ENCODE measurements at places on chromosomes 3 and 15. TPM values are rescaled to one million over a fixed set of nuclear protein-coding genes. Genes with fewer than 3 reads are reported as not detected.

Gene CYP11A1
- not detected for total RNA-seq

- no peak for DNase-seq
Measured at GRCh38 chr15:97645758-97646157, 314.7 kb upstream of the ARRDC4 start.

- DNase-seq = no peak
Measured at GRCh38 chr3:9945358-9945757, 6.8 kb downstream of the PRRT3 start.

Gene CACNA2D3
- total RNA-seq = not detected

Gene TF
- 0.44 TPM for total RNA-seq

- DNase-seq = no peak
Measured at GRCh38 chr3:17179381-17180205, 294.8 kb downstream of the PLCL2 start.

- no peak for DNase-seq
Measured at GRCh38 chr3:158847452-158847821, 45.6 kb downstream of the MFSD1 start.

DNA sequence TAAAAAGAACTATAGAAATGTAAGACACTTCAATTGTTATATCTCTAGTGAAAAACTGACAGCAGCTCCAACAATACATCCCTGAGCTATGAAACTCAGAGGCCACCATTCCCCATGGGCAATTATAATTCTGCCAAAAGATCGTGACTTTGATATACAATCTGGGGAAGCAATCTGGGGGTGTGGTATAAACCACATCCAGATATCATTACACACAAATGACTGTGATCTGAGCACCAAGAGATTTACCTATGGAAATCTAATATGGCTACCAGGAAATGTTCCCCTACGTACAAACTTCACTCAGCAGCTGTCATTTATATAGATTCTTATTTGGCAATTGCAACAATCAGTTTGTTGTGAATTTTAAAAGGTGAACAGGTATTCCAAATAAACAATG lies 110.3 kb downstream of the FRMD5 start:
- DNase-seq = no peak

GRCh38 chr15:101172501-101173071 lies 79.3 kb downstream of the CHSY1 start:
- DNase-seq = no peak

DNA sequence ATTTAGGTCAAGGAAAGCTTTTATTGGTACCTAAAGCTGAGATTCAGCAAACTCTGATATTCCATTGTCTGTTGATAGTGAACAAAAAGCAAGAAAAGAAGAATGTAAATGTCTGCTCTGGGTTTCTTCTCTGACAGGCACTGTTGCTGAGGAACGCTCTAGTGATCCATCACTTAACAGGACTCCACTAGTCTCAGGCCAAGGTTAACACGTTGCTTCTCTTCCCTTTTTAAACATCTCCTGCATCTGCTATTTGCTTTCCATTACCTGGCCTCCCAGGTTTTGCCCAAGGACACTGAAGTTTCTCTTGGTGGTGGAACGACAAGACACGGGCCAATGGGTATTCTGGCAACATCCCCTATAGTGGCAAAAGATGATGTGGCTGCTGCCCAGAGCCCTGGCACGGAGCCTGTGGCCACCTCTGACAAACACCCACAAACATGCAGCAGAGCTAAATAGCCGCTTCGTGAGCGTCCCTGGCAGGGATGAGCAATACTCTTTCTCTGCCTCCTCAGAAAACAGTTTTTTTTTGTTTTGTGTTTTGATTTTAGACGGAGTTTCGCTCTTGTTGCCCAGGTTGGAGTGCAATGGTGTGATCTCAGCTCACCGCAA lies 97.8 kb upstream of the AKAP13 start:
- DNase-seq = no peak

- DNase-seq = no peak
Measured at GRCh38 chr3:191282251-191283185, 46.7 kb upstream of the CCDC50 start.

- DNase-seq = no peak
Measured at GRCh38 chr3:48500656-48501055, 3.3 kb downstream of the SHISA5 start.

Gene CORO2B
- total RNA-seq = 0.19 TPM

Gene REC114
- total RNA-seq = not detected

Gene HEG1
- total RNA-seq = 7.9 TPM

Gene ATOSA
- 18.2 TPM for total RNA-seq

- no peak for DNase-seq
Measured at GRCh38 chr15:60535265-60535664, 56.3 kb upstream of the ICE2 start.

DNA sequence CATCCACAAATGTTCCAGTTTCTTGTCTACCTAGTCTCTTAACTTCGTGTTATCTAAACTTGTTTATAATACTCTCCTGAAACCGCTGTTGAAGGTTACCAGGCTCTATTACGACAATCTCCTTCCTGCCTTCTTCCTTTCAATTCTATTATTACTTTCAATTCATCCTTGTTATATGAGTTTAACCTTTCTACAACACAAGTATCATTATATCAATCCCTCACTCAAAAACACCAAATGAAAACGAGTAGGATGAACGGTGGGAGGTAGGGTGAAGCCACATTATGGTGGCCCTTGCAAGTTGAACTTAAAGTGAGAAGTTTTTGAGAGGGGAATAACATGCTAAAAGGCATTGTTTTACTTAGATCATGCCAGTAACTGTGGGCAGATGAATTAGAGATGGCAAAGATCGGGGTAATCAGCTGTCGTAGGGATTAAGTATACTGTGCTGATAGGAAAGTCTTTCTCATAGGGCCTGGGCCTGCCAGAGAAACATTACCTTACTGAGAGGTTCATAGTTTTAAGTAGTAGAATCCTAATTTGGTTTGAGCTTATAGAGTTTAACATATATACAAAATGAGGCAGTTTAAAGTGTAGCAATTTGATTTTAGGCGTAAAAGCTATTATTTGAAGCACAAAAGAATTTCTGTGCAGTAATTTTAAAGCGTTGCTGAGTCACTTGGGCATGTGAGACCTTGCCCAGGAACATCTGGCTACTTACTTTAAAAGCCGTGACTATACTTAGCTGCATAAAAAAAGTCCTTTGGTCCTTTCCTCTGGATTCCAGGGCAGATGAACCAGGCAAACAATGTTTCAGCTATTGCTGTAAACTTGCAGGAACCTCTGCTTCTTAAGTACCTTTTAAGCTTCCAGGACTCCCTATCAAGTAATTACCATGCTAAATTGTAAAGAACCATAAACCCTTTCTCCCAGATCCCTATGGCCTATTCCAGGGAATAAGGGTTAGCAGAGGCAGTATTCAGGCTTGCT lies 3.3 kb upstream of the CEP97 start:
- peak; percentile 35 for DNase-seq

DNA sequence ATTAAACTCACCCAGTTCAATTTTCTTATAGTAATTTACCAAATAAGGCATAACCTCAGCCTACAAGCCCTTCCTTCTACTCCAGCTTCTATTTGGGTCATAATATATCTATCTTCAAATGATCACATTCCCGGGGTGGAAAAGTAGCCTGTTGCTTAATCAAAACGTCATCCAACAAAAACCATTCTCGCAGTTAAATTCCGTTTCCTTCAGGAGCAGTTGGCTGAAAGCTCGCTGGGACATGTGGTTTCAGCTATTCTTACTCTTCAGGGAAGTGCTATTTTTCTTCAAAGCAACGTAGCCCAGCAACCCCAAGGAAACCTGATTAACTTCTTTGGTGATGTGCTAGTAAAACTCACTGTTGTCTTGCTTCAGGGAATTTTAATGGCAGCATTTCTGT lies 59.6 kb downstream of the MAGI1 start:
- no peak for DNase-seq

- DNase-seq = no peak
Measured at GRCh38 chr3:71201939-71202338, 381.6 kb downstream of the FOXP1 start.

DNA sequence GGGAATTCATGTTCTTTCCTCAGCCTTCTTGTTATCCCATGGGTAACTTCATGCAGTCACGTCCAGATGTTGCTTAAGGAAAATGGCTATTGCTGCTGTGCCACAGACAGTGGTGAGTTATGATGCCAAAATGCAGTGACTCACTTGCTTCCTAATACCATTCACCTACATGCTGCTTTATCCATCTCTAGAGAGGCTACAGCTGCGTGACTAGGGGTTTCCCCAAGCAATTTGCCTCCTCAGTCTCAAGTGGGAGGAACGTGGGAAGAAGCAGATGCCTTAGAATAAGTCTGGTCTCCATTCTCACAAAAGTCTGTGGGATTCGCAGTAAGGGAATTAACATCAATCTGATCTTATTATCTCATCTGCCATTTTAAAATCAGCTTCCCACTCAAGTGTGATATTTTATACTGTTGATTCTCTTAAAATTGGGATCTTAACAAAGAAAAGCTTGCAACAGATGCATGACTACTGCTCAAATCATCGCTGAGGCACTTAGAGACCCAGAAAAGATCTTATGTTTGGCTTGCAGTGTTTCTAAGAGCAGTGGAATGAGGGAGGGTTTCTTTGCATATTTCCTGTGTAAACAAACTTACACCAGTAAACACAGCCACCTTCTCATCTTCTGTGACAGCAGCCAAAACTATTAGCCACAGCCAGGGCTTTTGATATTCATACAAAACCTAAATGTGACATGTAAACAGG lies 62.0 kb upstream of the ACP3 start:
- DNase-seq = no peak

DNA sequence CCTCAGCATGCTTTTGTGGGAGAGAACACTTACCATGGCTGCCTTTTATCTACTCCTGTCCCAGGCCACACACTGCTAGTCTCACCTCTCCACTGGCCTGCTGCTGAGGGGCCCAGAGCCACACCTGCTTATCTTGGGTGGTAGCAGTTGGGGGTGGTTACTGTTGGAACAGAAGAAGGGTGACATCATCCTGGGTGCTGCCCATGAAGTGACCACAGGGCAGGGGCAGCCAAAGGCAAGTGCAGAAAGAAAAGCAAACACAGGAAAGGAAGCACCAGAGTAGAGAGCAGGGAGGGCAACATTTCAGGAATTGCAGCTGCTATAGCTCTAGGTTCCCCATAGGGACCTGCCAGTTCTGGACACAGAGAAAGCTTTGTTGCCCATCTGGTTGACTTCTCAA lies 345.2 kb downstream of the VPS13C start:
- no peak for DNase-seq

DNA sequence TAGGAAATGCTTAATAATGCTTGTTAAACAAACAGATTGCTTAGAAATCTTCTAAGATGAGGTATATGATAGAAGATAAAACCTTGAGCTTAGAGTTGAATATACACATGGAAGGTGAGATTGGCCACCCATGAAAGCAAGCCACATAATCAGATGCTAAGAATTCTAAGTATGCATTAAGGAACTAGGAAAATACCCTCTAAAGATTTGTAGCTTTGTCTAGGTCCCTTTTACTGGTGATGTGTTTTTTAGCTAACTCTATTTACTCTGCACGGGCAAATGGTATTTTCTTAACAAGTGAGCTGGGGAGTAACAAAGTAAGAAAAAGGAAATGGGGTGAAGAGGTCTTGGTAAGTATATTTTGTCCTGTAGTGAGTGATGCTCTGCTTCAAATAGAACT lies 310.3 kb downstream of the OXSM start:
- DNase-seq = no peak

Gene FGF12
- not detected for total RNA-seq

DNA sequence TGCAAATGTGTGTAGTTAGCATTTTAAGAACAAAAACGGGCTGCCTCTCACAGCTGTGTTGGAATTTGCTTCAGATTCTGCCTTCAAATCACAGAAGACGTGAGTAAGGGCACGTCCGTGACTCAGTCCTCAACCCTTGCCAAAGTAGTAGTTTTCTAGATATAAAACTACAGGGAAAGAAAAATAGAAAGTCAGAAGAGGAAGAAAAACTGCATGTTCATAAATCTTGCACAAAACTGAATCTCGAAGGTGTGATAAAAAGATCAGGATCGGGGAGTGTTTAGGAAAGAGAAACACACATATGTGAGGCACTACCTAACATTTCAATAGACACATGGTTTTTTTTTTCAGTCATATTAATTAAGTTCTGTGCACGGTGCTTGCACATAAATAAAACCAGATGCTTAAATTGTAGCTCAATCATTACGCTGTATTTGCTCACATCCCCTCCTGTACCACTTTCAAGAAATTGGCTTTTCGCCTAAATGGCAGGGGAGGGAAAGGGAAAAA lies 71.7 kb downstream of the P3H2 start:
- no peak for DNase-seq

DNA sequence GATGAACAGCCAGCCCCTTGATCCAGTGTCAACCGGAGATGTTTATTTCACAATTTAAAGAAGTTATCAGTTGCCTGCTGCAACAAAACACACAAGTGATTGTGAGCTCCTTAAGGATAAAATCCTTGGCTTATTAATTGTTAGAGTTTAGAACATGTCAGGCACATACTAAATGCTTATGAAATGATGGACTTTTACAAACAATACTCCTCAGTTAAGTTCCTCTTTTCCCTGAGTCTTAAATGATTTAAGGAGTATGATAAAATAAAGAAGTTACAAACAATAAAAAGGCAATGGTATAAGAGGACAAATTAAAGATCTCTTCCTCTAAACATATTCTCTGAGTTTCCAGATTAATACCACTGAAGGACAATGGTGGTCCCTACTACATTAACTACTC lies 5.7 kb downstream of the GHSR start:
- DNase-seq = no peak

DNA sequence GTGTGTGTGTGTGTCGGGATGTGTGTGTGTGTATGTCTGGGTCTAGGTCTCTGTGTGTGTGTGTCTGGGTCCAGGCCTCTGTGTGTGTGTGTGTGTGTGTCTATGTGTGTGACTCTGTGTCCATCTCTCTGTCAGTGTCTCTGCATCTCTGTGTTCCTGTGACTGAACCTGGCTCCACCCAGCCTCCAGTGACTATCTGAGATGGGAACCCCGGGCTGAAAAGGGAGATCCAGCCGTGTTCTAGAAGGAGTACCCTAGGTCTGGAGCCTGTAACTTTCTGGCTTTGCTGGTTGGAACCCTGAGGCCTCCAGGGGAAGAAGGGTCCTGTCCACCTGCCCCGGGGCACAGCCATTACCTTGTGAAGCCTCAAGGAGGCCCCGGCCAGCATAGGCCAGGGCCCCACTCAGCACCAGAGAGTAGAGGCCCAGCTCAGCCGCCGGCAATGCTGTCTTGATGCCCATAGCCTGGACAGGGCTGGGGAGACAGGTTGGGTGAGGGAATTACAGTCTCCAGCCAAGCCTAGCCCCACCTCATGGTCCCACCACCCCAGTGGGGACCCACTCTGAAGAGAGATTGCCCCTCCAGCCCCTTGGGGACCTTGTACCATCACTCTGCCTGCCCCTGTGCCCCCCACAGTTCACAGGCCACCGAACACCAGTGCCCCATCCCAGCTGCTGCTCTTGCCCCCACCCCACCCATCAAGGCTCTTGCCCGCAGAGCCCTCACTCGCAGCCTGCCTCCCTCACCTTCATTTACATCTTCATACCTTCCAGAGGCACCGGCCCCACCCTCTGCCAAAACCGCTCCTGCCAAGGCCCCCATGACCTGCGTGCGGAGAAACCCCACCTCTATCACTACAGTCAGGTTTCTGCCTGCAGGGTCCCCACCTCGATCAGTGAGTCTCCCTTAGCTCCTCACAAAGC lies 2.0 kb downstream of the HHATL start:
- no peak for DNase-seq

- no peak for DNase-seq
Measured at GRCh38 chr3:127065561-127066290, 82.8 kb downstream of the PLXNA1 start.

- DNase-seq = no peak
Measured at GRCh38 chr3:98450372-98450771, 12.6 kb upstream of the OR5K1 start.
